Nucleus accumbens (tissue), 56 donors: ENCODE measurements at places on chromosomes 5 and 9.

DNA sequence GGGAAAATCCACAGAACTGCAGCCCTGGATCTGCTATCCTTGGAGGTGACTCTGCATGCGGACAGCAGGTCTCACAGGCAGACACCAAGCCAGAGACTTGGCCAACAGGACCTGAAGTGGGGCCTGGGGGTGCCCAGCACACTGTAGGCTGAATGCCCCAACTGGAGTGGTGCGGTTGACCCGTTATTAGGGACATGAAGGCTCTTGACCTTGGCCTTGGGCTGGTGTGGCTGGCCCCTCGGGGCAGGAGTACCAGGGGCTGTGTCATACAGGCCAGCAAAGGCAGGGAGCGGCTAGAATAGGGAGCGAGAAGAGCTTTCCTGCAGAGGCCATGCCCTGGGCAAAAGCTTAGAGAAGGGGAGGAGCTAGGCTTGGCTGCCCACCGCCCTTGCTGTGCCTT, 153.2 kb upstream of the MVB12B start:
- DNase-seq = no peak

DNA sequence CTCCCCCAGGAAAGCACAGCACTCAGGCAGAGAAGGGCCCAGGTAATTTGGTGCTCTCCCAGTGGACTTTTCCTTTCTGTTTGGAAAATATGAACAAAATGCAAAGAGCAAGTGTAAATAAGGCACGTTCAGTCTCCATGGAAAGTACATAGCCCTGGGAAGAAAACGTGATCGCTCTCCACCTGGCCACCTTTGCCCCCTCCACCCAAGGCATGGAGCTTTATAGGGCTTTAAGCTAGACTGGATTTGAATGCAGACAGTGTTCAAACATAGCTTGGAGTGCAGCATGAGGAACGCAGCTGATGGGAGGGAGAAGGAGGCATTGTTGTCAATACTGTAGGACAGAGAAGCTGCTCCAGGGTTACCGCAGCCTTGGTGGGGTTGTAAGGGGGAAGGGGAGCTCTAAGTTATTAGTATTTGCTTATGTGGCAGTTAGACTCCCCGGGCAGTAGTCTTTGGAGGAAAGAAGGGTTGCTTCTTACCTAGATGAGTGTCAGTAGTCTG, 500.2 kb downstream of the SPOCK1 start:
- DNase-seq = no peak

DNA sequence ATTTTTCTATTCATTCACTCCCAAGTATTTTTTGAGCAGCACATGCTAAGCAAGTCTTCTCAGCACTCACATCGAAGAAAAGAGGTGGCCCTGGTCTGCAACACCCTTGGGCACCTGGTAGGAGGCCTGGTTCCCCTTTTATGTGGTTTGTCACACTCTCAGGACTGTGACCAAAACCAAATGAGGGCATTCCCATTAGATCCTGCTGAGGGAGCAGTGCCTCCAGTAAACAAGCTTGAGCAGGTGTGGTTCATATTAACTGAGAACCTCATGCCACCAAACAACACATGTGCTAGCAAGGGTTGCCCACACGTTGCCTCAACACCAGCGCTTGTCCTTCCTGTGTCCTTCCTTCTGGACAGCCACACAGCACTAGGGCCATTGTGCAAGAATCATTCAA, 26.9 kb upstream of the SYK start:
- DNase-seq = no peak

DNA sequence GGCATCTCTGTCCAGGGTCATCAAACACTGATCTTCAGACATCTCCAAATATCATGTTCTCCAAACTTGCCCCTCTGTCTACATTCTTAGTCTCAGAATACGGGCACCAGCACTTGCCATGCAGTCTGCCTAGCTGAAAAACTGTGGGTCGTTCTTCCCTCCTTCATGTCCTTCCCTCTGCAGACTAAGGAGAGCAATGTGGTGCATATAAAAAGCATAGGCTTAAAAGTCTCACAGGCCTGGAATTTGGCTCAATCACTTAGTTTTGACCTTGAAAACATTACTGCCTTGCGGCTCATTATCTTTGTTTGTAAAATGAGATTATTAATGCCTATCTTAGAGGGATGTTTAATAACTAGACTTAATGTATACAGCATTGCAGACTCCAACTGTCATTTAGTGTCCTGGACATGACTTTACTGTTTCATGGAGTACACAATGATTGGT, 362.8 kb downstream of the NPR3 start:
- DNase-seq = no peak
